ENCODE measurements at places on chromosomes 3 and 15.

- no peak for DNase-seq
Measured at GRCh38 chr15:90351479-90352106, 491 bp upstream of the ZNF774 start.

DNA sequence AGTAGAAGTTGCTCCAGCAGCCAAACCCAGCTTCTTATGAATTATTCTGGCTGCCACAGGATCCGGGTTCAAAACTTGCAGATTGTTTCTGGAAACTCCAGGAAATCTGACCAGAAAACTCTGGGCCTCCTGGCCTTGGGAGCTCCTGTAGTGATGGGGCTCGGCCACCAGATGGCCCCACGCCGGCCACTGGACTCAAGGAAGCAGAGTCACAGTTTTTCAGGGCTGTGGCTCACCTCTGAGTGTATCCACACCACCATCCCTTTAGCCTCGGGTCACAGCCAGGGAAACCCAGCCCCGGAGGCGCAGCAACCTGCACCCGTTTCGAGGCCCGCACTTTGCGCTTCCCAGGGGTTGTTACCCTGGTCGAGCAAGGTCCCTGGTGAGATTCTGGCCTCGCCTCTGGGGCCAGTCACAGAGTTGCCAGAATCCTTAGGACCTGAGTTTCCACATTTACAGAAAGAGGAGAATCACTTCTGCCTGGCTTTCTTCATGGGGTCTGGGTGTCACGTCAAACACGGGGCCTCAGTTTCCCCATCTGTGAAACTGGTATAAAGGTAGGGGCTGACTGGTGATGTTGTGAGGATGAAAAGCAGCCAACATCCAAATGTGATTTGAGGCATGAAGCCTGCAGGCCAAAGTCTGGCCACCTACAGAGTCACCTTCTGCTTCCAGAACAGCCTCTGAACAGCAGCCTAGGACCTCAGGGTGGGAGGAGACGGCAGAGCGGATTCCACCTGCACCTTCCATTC is 53.5 kb upstream of the LCTL start:
- peak; percentile 52 for DNase-seq

DNA sequence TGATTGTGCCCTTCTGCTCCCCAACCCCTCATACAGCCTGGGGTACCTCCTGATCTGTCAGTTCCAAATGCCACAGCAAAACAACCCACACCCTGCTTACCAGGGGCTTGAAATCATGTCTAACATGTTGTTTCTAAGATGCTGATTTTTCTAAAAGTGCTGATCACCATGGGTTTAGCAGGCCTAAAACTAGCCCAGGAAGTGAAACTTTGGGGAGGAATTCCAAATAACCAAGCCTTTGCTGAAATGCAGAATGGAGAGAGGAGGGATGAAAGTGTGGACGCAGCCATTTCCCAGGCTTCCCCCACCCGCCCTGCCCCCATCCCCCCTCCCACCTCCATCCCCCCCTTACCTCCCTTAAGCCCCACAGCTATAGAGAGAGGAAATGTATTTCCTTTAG is 2.0 kb upstream of the HRH1 start:
- no peak for DNase-seq

DNA sequence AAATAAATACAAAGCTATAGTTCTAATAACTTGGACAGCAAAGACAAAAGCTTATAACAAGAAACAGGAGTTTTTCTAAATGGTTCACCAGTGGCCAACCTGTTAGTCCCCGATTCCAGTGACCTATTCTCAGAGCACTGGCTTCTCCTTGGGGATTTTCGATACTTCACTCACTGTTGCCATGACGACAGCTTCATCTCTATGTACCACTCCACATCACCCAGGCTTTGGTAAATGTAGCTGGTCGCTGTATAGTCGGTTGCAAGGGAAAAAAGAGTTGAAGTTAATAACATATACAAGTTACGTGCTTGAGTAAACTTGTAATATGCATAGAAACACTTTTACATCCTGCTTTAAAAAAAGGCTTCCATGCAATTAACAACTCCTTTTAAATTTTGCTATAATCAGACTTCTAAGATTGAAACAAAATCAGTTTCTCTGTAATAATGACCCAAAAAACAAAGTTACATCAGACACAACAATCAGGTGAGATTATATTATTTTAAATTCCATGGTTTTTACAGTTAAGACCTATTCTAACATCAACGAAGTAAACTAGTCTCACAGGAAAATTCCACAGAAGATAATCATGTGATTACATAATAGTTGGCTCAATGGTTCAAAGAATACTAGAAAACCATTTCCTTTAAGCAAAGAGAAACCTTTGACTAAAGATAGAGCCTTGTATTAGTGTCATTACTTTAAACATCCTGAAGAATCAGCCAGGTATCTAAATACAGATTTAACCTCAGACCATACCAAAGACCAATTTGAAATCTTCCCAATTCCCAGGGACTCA is 2.9 kb downstream of the CCNL1 start:
- DNase-seq: peak; percentile 6

GRCh38 chr3:45874677-45875346 is 11.5 kb upstream of the CCR9 start:
- no peak for DNase-seq

DNA sequence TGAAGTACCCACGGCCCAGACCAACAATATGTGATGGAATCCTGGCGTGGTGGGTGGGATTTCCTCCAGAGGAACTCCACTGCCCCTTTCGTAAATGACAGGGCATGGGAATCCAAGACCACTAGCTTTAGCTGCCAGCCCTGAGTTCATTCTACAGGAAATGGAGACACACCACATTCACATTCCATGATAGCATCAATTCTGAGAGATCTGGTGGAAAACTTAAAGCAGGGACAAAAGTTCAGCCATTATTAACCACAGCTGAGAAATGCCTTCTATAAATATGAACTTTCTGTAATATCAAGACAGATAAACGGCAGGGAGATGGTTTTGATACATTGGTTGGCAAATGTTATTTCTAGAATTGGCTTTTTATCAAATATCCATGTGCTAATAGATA is 98.2 kb downstream of the FBN1 start:
- DNase-seq: no peak

GRCh38 chr3:171833789-171834460 is 9.2 kb upstream of the TMEM212 start:
- DNase-seq: peak; percentile 45

- no peak for DNase-seq
Measured at GRCh38 chr15:62439543-62440016, 274.5 kb upstream of the C2CD4B start.

DNA sequence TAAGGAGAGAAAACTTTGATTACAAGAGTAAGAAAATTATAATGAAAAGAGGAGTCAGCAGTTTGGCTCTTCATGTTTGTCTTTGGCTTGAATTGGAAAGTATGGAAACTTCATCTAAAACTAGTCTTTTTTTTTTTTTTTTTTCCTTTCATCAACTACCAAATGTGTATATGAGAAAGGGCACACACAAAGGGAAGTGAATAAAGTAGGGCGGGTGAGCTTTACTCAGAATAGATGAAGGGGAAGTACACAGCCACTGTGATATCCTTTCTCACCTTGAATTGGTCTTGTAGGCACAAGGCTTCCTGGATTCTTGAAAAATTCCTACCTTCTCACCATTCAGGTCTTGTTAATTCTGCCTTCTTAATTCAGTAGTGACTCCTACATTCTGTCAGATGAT is 652.3 kb upstream of the KCNMB2 start:
- no peak for DNase-seq

DNA sequence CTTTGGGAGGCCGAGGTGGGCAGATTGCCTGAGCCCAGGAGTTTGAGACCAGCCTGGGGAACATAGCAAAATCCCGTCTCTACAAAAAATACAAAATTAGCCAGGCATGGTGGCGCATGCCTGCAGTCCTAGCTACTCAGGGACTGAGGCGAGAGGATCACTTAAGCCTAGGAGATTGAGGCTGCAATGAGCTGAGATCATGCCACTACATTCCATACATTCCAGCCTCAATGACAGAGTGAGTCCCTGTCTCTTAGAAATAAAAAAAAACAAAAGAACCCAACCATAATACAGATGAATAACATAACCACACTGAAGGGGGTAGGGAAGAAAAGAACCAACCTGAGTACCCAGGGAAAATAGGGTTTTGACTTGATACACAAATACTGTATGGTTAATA is 19.7 kb upstream of the CGNL1 start:
- no peak for DNase-seq

- no peak for DNase-seq
Measured at GRCh38 chr3:147538034-147538433, 128.9 kb downstream of the ZIC1 start.

DNA sequence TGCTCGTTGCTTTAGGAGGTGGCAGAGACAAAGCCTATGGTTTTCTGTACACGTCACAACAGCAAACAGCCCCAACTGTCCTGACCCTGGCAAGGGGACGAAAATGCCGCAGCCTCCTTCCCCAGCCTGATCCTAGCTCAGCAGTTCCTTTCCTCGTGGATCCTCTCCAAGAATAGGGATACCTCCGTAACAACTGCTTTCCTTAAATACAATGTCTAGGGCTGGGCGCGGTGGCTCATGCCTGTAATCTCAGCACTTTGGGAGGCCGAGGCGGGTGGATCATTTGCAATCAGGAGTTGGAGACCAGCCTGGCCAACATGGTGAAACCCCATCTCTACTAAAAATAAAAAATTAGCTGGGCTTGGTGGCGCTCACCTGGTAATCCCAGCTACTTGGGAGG is 17.0 kb downstream of the MAP6D1 start:
- no peak for DNase-seq

- DNase-seq: no peak
Measured at GRCh38 chr15:40364251-40364650, 6.2 kb downstream of the DISP2 start.

GRCh38 chr3:139675327-139675726 is 2.4 kb downstream of the NMNAT3 start:
- DNase-seq: no peak

- peak; percentile 32 for DNase-seq
Measured at GRCh38 chr3:196837819-196838420, 29.8 kb upstream of the SENP5 start.

DNA sequence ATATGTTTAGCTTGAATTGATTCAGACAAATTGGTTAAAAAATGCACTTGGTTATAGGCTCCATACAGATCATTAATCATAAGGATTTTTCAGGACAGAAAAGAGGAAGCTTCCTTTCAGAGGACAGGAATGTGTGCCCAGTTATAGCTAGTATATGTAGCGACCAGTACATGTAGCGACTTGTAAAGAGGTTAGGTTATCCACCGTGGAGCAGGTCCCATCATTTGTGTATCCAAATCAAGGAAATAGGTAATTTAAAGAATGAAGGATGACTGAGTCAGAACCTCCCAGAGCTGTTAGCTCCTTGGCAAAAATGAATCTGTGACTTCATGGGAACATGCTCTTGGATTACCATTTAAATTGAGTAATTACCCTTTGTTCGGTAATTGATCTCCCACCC is 15.8 kb upstream of the P2RY12 start:
- DNase-seq: no peak

- no peak for DNase-seq
Measured at GRCh38 chr3:132786890-132787289, 64.7 kb upstream of the NPHP3 start.

DNA sequence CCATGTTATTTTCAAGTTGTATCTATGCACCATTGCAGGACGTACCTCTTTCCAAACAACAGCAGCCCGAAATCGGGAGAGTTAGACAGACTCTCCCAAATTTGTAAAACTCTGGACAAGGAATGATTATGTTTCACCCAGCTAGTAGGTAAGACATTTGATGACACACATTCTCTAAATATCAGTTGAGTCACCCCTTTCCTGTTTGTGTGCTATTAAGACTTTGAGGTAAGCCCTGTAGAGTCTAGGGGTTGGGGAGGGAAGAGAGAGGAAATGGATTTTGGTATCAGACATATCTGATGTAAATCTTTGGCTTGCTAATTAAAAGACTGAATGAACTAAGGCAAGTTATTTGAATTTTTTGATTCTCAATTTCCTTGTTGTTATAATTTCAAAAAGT is 999.0 kb downstream of the TUSC7 start:
- DNase-seq: no peak

All from COR-L47 (cell line).